GM23248 (cell line): ENCODE measurements at places on chromosomes 7 and 10. TPM values are rescaled to one million over a fixed set of nuclear protein-coding genes. Genes with fewer than 3 reads are reported as not detected.
A peak's percentile ranks its signal among the peaks of the same experiment; 100 is the strongest.

- DNase-seq: no peak
These were observed 572.1 kb downstream of the SORCS1 start for GRCh38 chr10:106592396-106592795.

GRCh38 chr10:76178532-76179292 is 747.3 kb downstream of the LRMDA start:
- no peak for DNase-seq

GRCh38 chr7:56810466-56810865 is 321.8 kb downstream of the ZNF479 start:
- no peak for DNase-seq

GRCh38 chr10:80196270-80196949 is 8.9 kb downstream of the ANXA11 start:
- peak; percentile 82 for DNase-seq

- DNase-seq: no peak
These were observed 206.5 kb downstream of the USP6NL start for GRCh38 chr10:11404901-11405300.

- DNase-seq: no peak
These were observed 76.4 kb downstream of the NEURL1 start for GRCh38 chr10:103569896-103570295.

- DNase-seq: peak; percentile 44
These were observed 17.1 kb upstream of the STK17A start for GRCh38 chr7:43565786-43566185.

- peak; percentile 17 for DNase-seq
These were observed 56.6 kb downstream of the CUX1 start for GRCh38 chr7:101874028-101874427.

DNA sequence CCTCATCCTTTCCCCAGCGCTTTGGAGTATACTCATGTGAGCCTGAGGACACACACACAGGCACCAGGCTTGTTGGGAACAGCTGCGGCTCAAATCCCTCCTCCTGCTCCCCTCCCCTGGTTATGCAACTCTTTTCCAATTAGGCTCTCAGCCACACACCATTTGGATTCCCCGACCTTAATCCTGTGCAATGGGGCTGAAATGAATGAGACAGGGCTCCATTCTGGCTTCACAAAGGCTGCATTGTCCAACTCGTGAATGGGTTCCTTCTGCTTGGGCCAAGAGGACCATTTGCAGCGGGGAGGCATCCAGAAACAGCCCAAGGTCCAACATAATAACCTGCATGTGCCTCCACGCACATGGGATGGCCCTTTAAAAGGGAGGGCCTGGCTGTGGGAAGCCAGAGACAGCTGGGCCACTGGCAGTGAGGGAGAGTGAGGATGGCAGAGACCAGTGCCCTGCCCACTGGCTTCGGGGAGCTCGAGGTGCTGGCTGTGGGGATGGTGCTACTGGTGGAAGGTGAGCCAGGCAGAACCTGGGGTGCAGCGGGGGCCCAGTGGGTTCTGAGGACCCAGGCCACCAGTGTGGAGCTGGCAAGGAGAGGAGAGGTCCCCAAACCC is at the start of gene RGR:
Gene RGR, plus strand, starts transcription at position 403 of the 620 bp plus-strand sequence. Its CDS starts 38 bp downstream, at position 441.
- DNase-seq: no peak

GRCh38 chr10:78258323-78259030 is 224.8 kb downstream of the RPS24 start:
- DNase-seq: no peak

- no peak for DNase-seq
These were observed 103.9 kb upstream of the THSD7A start for GRCh38 chr7:11935905-11936304.

GRCh38 chr7:141231018-141231792 is 157.3 kb downstream of the TMEM178B start:
- peak; percentile 10 for DNase-seq

- DNase-seq: no peak
These were observed 62.6 kb upstream of the SEMA3C start for GRCh38 chr7:80981405-80981804.

DNA sequence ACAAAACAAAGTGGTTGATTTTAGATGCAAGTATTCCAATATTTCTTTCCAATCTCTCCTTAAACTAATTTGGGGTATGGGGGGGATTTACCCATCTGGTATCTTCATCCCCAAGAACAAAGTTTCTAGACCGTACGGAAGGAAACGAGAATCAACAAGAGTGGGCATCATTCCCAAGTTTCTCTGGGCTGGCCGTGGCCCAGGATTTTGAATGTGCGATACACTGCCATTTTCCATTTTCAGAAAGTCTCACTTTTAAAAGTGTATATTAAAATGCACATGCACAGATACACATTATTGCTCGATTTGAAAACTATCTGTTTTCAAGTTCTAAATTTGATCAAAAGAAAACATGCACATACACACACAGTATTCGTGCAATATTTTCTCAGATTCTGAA is 234.5 kb downstream of the CHCHD3 start:
- DNase-seq: no peak

- DNase-seq: no peak
These were observed 53.1 kb upstream of the CXCL12 start for GRCh38 chr10:44437840-44438511.

DNA sequence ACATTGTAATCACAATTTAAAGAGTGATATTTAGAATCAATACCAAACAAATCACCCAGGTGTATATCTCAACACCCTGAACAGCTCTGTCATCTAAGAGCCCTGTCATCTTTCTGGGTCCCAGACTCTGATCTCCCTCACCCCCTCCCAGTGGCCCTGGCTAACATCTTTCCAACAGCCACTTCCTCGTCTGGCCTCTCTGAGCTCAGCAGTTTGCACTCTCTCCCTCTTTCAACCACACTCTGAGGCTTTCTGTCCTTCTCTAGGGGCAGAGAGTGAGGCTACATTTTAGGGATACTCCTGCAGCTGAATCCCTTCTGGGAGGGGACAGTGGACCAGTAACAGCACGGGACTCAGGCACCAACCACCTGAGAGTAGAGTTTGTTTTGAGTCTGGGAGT is 17.1 kb upstream of the PRRT4 start:
- DNase-seq: no peak

- DNase-seq: peak; percentile 18
These were observed 28.8 kb upstream of the ZNF488 start for GRCh38 chr10:47412869-47413268.

- no peak for DNase-seq
These were observed 220.5 kb downstream of the DNAJB6 start for GRCh38 chr7:157557263-157557662.

GRCh38 chr7:13871008-13871407 is 118.5 kb downstream of the ETV1 start:
- no peak for DNase-seq

DNA sequence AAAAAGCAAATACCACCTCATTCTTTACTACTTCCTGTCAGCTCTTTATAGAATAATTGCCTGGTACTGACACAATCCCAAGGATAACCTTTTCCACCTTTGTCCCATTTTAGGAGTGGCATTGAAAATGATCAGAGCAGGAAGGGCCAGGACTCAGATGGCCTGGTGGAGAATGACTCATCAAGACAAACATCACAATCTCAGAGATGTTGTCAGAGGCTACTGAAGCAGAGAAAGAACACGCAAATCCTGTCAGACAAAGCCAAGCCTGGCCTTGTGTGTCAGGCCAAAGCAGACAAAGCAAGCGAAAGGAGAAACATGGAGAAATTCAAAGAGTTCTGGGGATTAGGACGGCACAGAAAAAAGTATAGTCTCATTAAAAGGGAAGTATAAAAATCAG is 40.9 kb downstream of the NSUN6 start:
- DNase-seq: peak; percentile 77

DNA sequence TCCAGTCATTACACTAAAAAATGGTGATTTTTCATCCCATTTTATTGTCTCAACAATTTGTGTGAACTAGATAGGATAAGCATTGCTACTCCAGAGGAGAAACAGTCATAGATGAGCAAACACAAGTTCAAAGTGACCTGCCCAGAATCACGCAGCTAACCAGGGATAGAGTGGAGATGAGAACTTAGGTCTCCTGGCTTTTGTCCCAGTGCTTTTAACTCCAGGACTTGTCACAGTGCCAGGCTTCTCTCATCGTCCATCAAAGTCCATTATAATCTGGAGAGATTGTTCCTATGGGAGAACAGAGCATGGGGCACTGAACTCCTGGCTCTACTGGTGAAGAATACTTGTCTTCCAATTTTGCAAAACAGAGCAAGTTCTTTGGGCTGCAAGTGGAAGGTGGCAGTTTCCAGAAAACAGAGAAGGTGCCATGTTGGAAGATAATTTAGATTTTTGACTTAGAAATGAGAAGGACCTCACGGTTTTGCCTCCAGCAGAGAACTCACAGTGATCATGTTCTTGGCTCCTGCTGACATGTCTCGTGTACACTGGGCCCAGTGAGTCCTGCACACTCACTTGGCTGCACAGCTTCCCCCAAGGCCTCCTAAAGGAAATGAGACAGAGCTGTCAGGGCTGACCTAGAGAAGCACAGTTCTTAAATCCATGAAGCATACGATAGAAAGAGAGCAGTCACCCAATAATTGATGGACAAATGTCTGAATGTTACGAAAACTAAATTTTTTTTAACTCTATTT is 322.9 kb upstream of the NRP1 start:
- DNase-seq: peak; percentile 30

DNA sequence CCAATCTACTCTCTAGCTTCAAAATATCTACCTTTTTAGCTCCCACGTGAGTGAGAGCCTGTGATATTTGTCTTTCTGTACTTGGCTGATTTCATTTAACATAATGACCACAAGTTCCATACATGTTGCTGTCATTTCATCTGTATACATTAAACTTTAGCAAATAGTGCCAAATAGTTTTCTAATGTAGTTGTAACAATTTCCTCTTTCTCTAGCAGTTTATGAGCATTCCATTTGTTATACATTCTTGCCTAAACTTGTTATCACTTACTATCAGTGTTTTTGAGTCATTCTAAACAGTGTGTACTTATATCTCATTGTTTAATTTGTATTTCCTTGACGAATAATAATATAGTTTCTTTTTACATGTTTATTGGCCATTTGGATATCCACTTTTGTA is 77.2 kb downstream of the NEUROD6 start:
- no peak for DNase-seq

DNA sequence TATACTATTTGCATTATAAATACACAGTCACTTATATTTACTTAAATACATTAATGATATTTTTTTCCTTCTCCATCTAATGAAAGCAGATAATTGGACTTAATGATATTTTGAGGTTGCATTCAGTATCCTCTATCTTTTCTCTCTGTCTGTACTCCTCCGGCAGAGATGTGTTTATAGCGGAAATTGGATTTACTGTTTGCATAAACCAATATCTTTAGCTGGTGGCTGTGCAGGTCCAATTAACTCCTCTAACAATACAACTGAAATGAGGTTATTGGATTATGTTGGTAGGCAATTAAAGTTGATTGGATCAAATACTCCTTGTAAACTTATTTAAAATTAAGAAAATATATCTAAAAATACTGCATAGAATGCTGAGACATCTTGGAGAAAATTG is 1044.2 kb upstream of the SORCS1 start:
- DNase-seq: no peak

- DNase-seq: no peak
These were observed 17.9 kb downstream of the SLC26A3 start for GRCh38 chr7:107785170-107785569.

DNA sequence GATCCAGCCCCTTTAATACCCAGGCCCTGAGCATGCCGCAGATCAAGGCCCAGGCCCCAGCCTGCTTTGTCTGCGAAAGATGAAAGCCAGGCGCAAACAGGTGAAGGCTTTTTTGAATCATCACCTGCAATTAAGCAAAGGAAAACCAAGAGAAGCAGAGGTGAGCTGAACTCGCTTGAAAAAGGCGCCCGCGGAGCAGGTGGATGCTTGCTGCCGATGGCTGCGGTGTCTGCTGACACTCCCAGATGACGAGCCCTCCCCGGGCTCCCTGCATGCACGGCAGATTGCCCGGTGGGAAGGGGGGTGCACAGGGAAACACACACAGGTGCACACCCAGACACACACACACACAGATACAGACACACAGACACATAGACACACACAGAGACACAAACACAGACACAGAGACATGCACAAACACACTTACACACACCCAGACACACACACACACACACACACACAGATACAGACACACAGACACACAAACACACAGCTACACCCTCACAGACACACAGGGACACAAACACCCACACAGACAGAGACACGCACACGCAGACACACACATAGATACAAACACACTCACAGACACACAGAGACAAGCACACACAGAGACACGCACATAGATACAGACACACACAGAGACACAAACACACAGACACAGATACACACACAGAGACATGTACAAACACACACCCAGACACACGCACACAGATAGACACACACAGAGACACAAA is 142.6 kb upstream of the RNF32 start:
- DNase-seq: no peak

DNA sequence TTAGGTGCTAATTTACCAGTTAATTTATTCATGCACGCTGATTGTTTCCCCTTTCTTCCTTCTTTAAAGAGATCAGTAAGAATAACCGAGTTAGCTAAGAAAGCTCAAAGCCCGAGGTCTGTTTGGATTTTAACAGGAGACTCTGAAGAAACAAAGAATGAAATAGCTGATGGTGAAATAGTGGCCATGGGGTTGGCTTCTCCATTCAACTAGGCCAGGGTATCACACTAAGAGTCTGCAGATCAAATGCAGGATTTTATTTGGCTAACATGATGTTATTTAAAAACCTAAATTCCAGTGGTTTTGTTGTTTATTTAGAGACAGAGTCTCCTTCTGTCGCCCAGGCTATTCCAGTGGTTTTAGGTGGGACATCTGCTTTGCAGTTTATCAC is 65.2 kb upstream of the SYPL1 start:
- no peak for DNase-seq

GRCh38 chr10:23556727-23557440 is 118.0 kb downstream of the OTUD1 start:
- peak; percentile 86 for DNase-seq

DNA sequence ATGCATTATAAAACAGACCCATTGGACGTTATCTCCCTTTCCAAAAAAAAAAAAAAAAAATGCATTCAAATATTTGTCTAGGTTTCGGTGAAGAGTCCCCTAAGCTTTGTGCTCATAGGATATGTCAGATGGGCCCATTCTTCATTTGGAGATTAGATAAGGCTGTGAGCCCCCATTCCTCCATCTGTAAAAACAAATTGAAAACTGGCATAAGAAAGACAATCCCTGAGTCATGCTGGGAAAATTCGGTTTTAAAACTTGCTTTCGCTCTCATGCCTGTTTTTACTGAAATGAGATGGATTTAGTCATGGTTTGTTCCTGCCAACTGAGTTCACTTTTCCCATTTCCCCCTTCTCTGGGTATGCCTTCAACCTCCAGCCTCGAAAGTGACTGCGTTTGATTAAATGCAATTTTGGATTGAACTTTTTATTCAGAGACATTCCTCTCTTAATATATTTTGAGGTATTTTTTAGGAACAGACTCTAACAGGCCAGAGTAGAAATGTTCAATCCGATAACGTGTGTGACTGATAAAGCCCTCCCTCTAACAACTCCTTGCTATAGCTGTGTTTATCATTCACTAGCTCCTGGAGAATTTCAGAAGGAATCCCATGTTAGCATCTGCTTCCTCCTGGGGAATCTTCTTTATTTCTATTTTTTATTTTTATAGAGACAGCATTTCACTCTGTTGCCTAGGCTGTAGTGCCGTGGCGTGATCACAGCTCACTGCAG is 190.9 kb upstream of the LYZL2 start:
- DNase-seq: peak; percentile 90

The ZNF736 gene
- 3.2 and 4.9 TPM in 2 replicates for total RNA-seq

The EPHA1 gene
- total RNA-seq: not detected in 2 replicates

The AKR1C8 gene
- total RNA-seq: not detected in 2 replicates

The SGCE gene
- total RNA-seq: 70.4 and 71.4 TPM in 2 replicates

The C7orf33 gene
- total RNA-seq: not detected in 2 replicates

The TBXAS1 gene
- total RNA-seq: not detected in 2 replicates

The KIF20B gene
- 7.8 and 8.9 TPM in 2 replicates for total RNA-seq

The COL1A2 gene
- 10,930 and 11,288 TPM in 2 replicates for total RNA-seq

The CYP26C1 gene
- total RNA-seq: not detected in 2 replicates

The EBF3 gene
- 0.25 and 0.43 TPM in 2 replicates for total RNA-seq

The MYO3A gene
- not detected in 2 replicates for total RNA-seq

The COBL gene
- not detected in 2 replicates for total RNA-seq
